ENCODE measurements at places on chromosomes 13 and 19.

DNA sequence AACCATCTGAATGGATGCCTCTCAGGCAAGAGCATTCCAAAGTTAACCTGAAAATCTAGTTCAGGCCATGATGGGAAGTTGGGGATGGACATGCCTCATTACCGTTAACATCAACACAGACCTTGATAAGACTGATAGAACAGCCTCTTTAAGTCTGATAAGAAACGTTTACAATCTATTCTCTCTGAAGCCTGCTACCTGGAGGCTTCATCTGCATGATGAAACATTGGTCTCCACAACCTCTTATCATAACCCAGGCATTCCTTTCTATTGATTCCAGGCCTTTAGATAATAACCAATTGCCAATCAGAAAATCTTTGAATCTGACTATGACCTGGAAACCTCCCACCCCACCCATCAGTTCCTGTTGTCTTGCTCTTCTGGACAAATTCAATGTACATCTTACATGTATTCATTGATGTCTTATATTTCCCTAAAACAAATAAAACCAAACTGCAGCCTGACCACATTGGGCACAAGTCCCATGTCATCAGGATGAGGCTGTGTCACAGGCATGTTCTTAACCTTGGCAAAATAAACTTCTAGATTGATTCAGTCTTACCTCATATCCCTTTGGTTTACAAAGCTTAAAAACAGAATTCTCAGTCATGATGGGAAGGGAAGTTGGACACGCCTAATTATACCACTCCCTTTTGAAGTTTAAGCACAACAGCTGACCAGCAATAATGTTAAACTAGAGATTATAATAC lies 843.8 kb upstream of the SPRY2 start:
- DNase-seq, result no peak

GRCh38 chr13:31891472-31891871 lies 140.1 kb upstream of the FRY start:
- no peak for DNase-seq

GRCh38 chr19:33815380-33816340 lies 19.0 kb downstream of the KCTD15 start:
- DNase-seq, result no peak

DNA sequence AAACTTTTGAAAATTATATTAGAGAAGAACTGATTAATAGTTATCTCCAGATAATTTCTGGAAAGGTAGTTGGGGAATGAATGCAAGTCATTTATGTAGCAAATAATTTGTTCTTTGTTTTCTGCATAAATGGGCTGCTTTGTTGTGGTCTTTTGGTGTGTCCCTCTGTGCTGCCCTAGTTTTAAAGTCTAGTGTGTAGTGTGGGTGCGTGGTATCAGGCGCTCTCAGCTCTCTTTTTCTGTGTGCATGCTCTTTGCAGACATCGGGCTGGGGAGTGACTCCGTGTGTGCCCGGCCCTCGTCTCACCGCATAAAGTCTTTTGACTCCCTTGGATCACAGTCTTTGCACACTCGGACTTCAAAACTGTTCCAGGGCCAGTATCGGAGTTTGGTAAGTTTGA lies 94.5 kb downstream of the ARHGEF7 start:
- DNase-seq, result no peak

GRCh38 chr19:6734096-6734696 lies 3.2 kb downstream of the GPR108 start:
- no peak for DNase-seq

DNA sequence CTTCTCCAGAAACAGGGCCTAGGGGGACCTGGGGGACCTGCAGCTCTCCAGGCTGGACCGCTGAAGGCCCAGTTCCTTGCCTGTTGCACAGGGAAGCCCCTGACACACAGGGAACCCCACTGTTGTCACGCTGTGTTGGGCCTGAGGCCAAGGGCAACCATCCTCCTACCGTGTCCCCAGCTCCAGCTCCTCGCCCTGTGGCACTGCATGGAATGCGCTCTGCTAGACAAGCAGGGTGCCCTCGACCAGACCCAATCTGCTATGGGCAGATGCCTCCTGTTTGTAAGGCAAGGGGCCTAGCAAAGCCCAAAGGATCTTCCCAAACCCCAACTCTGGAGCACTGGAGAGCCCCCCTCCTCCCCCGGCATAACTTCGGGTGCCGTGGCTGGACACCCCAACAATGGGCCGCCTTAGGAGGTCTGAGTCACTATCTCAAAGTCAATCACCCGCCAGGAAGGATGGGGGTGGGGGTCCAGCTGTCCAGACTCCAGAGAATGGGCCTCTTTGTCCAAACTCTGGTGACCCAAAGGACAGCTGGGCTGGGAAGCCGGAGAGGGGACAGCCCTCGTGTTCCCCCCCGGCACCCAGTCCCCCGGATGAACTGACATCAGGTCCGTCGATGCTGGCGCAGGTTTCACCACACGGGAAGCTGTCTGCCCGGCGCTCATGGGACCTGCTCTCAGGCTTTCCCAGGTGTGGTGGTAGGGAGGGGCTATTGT lies 3.7 kb downstream of the BRSK1 start:
- no peak for DNase-seq

DNA sequence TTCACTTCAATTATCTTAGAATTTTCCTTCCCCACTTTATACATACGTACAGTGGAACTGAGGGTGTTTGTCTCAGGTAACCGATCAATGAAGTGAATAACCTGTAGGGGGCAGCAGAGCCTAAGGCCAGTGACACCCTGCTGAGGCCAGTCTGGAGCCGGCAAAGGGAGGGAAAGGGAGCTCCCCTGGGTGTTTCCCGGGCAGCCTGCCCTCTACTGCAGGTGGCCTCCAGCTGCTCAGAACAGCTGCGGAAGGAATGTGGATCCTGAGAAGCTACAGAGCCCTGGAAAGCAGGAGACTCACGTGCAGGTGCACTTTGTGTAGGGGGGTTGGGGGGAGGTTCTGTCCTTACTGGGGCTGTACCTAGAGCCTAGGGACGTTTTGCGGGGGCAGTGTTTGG lies 832 bp upstream of the ZNF491 start:
- DNase-seq, result no peak

GRCh38 chr13:113557013-113557412 lies 27.5 kb upstream of the TFDP1 start:
- DNase-seq, result no peak

- DNase-seq, result no peak
These were observed 11.6 kb downstream of the MAP4K1 start for GRCh38 chr19:38606131-38606530.

- no peak for DNase-seq
These were observed 27.6 kb downstream of the EDNRB start for GRCh38 chr13:77891041-77891440.

DNA sequence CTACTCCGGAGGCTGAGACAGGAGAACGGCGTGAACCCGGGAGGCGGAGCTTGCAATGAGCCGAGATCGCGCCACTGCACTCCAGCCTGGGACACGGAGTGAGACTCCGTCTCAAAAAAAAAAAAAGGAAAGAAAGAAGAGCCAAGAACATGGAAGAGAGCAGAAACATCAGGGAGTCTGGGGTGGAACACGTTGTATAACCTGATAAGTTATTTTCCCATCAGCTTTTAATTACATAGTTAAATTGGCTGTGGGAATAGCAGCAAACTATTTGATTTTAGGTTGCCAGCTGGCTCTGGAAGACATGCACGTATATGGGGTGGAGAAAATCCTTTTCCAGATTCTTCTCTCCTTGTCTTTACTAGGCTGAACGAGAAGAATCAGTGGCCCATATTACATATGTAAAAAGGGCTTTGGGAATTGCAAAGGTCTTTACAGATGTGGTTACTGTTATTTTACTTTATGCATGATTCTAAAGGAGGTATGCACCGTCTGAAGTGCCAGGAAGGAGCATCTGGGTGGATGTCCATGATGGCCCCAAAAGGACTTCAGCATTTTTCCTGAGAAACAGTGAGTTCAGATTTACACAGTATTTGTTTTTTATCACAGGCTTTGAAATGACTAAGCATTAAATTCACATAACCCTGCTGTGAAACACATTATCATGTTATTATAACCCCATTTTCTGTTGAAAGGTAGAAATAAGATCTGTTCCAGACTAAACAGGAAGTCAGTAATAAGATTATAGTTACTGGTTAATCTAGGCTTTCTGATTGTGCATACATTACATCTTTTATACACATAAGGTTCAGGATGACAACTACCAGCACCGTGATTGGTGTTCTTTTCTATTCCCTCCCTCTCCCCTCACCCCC lies 4.6 kb upstream of the NAA16 start:
- no peak for DNase-seq

- no peak for DNase-seq
These were observed 44.7 kb upstream of the SIAH3 start for GRCh38 chr13:45896285-45896684.

Data from stimulated activated CD8-positive, alpha-beta memory T cell treated with anti-CD3 and anti-CD28 coated beads, Interleukin-15, amount 100 ng/mL, for 24 hours (primary cell).